ENCODE measurements at places on chromosomes 4 and X.

DNA sequence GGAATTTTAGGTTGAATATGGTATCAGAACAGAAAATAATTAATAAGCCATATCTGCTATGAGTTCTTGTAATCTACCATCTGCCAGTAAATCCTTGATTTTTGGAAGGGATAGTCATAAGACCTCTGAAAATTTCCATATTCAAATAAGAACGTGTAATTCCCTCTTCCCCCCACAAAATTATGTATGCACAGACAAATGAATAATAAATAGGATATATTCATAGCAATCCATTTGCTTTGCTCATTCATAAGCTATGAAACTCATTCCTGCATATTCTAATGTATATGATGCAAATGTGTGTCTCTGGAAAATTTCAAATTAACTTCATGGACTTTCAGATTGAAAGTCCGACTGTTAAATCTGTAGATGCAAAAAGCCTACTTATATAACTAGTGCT is 833.1 kb upstream of the GRID2 start:
- no peak for DNase-seq

DNA sequence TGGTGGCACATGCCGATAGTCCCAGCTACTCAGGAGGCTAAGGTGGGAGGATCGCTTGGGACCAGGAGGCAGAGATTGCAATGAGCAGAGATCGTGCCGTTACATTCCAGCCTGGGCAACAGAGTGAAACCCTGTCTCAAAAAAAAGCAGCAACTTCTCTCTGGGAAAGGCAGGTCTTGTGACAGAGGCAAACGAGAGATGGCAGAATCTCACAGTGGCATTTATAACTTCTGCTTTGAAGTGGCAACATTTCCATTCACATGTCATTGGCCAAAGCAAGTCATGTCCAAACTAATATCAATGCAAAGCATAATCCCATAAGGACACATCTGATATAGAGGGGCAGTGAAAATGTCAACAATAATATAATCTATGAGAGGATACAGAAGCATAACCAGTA is 79.8 kb downstream of the PPEF2 start:
- no peak for DNase-seq

GRCh38 chr4:36402008-36402758 is 120.8 kb downstream of the DTHD1 start:
- no peak for DNase-seq

- no peak for DNase-seq
These were observed 17.7 kb downstream of the GUCY2F start for GRCh38 chrX:109464231-109464630.

- DNase-seq, result no peak
These were observed 10.6 kb downstream of the PBDC1 start for GRCh38 chrX:76183289-76184049.

GRCh38 chrX:11953615-11954014 is 184.7 kb upstream of the FRMPD4 start:
- no peak for DNase-seq

DNA sequence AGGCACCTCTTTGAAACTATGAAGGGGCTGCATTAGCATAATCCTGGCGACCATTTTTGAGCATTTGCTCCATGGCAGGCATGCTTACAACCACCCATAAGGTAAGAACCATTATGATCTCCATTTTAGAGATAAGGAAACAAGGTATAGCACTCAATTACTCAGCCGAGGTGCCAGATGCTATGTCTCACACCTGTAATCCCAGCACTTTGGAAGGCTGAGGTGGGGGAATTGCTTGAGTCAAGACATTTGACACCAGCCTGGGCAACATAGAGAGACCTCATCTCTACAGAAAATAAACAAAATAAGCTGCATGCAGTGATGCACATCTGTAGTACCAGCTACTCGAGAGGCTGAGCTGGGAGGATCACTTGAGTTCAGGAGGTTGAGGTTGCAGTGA is 43.6 kb downstream of the TIGD4 start:
- DNase-seq, result no peak

- DNase-seq, result peak; percentile 15
These were observed 89.3 kb upstream of the NKX1-1 start for GRCh38 chr4:1495416-1496115.

GRCh38 chr4:127000110-127000509 is 632.6 kb upstream of the INTU start:
- no peak for DNase-seq

GRCh38 chrX:100584611-100585010 is at the start of gene TNMD:
TNMD (plus strand) TSS chrX:100584936; CDS start chrX:100585019, 83 bp downstream.
- no peak for DNase-seq

DNA sequence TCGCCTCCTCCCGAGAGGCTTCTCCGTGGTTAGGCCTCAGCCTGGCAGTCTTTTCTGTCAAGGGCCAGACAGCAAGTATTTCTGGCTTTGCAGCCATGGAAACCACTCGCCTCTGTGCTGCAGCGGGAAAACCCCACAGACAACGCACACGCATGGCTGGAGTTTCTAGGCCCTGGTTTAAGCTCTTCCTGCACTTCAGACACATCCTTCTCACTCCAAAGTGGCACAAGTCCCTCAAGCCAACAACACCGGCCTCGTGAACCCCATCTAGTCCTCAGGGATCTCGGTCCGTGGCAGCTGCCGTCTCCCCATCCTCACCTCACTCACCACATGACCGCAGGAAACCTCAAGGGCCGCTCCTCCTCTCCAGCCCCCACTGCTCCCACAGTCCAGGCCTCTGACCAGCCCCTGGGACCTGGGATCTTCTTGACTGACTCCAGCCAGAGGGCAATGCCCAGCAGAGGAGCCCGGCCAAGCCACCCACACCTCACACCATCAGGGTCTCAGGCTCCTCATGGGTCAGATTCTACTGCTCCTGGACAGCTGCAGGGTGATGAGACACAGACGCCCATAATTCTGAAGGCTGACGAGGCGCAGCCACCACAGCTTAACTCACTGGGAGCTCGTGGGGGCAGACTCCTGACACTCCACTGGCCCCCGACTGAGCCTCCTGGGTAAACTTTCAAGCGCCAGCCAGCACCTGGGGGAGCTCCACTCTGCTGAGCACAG is 21.7 kb downstream of the LETM1 start:
- DNase-seq, result no peak
